ENCODE measurements at places on chromosomes 1 and 21.

GRCh38 chr1:152049291-152050083, 12.7 kb upstream of the S100A11 start:
- no peak for DNase-seq

DNA sequence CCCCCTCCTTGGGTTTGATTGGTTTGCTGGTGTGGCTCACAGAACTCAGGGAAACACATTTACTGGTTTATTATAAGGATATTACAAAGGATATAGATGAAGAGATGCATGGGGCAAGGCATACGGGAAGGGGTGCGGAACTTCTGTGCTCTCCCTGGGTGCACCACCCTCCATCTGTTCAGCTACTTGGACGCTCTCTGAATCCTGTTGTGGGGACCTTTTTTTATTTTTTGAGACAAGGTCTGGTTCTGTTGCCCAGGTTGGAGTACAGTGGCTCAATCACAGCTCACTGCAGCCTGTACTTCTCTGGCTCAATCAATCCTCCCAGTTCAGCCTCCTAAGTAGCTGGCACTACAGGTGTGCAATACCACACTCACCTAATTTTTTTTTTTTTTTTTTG, 7.4 kb downstream of the LURAP1 start:
- no peak for DNase-seq

DNA sequence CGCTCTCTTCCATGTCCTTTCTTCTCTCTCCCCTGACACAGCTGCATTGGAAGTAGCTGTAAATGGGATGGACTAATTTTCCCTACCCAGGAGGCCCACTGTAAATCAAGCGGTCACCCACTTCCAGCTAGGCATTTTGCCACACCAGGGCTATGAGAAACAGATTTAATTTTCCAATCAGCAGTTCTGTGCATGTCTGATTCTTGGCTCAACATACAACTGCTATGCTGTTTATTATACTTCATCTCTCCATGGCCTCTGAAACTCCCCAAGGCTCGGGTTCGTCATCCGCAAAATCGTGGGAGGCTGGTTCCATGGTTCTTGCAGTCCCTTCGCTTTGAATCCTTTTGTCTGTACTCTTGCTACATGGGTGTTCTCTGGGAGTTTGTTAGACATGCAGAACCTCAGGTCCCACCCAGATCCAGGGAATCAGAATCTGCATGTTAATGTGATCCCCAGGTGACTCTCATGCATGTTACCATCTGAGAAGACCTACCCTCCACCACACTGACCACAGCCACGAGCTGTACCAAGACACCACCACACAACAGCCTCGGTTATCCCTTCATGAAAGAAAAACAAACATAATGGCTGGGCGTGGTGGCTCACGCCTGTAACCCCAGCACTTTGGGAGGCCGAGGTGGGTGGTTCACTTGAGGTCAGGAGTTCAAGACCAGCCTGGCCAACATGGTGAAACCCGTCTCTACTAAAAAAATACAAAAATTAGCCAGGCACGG, 190.5 kb downstream of the GABPA start:
- DNase-seq: no peak

DNA sequence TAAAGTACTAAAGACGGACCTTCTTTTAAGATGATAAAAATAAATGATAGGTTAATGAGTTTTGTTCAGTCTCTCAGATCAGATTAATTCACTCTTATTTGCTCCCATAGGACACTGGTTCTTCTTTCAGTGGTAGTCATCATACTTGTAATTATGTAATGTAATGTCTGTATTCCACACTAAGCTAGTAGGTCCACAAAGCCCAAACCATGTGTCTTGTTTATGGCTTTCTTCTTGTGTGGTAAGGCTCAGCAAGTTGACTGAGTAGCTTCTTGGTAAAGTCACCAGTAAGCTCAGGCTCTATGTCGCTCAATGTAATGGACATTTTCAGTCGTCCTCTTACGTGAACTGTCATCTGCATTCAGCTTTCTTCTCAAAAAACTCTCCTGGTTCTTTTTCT, 2.5 kb downstream of the LYPLAL1 start:
- no peak for DNase-seq

DNA sequence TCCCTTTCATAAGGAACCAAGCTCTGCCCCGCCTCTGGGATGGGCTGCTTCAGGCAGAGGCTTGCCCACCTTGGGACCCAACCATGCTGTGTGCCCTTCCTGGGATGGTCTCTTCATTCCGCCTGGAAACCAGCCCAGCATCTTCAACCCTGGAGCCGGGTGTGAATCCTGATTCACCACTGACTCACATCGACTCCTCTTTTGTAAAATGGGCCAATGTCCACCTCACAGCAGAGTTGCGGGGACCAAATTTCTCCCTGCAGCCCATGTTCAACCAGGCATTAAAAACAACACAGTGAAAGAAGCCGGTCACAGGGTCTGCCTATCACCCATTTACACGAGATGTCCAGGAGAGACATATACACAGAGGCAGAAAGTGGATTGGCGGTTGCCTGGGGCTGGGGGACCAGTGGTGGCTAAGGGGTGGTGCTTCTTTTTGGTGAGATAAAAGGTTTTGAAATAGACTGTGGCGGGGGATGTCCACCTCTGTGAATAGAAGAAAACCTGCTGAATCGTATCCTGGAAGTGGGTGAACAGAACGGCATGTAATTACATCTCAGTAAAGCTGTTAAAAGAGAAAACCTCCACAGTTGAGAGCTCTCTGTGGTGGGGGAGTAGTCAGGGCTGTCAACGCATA, 6.9 kb upstream of the GPR153 start:
- no peak for DNase-seq

- no peak for DNase-seq
Observed at GRCh38 chr1:53334312-53334711, 6.4 kb upstream of the LRP8 start.

DNA sequence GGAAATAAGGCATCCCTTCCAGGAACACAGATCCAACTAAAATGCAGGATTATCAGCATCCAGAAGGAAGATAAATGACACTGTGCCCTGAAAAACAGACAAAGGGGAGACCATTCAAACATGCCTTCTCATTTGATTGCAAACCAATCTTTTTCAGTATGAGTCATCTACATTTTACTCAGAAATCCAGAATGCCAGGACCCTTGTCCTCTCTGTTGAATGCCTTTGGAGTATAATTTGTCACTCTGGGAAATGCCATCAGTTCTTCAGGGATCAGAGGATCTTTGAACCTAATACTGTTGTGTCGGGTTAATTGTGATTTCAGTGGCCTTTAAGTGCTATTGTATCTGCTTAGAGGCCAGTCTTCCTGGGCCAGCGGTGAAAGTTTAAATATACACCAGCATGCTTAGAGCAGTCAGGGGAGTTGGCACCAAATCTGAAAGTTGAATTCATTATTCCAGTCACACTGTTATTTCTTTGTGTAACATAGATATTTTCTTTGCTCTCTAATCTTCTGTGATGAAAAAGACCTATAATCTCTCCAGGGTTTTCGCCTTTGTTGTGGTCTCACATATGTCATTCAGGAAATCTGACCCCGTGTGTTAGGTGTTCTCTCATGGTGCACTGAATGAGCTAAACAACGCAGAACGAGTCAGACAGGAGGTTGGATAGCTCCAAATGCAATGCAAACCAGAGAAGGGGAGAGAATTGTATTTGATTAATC, 364.8 kb upstream of the SGIP1 start:
- DNase-seq: no peak

- DNase-seq: no peak
Observed at GRCh38 chr1:232891071-232891470, 59.3 kb upstream of the NTPCR start.

GRCh38 chr1:186042230-186042629, 308.0 kb downstream of the HMCN1 start:
- DNase-seq: no peak

DNA sequence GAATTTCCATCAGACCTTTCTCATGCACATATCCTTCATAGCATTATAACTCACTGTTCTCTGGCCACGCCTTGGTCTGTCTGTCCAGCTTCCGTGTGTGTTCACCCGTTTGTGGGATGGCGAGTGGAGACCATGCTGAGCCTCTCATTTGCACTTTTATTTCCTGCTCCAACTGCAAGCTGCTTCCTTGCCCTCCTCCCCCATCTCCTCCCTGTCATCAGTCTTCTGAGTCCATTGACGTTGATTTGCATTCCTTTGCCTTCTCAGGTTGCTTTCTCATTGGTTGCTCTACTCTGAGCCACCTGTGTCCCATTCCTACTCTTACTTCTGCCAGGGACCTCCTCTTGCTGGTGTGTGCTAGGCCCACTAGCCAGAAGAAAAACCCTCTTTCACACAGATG, 146.4 kb downstream of the NOS1AP start:
- no peak for DNase-seq

DNA sequence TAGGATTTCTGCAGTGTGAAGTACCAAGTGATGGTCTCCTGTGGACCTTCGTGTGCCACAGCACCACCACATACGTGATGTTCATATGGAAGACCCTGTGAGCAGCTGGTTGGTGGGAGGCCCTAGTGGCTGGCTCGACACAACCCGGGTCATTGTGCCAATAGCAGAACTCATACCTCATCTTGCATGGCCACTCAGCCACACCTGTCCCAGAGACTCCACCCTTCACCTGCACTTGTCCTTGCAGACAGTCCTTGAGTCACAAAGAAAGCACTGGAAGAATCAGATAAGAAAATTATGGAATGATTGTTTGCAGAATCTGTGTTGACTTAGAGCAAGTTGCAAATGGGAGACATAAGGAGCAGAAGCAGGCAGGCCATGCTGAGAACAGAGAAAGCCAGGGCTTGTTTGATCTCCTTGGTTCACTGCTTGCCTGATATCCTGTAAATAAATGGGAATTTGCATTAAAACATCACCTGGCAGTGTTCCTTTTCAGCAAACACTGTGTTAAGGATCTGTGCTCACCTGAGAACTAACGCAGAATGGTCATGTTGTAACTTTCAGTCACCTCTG, 307.7 kb downstream of the SIPA1L2 start:
- DNase-seq: no peak

- no peak for DNase-seq
Observed at GRCh38 chr1:206133751-206134415, 16.7 kb upstream of the AVPR1B start.

GRCh38 chr1:28775121-28775942, 36.6 kb upstream of the OPRD1 start:
- DNase-seq: peak; percentile 87

DNA sequence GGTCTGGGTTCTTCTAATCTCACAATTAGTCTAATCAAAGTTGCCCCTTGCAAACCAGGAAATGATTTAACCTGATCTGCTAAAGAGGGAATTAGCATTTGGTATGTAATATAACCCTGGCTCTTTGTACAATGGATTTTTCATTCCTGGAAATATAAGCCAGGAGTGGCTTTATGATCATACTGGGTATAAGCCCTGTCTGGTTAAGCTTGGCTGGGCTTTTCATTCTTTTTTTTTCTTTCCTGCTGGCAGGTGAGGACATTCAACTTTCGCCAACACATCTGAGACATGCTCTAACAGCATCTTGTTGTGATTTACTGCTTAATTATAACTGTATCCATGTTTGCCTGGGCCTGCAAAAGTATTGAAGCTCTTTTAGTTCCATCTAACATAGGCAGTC, 20.4 kb upstream of the SDE2 start:
- no peak for DNase-seq

All from right forelimb (tissue), 1 donor.